ENCODE measurements at places on chromosomes 2 and 18. TPM values are rescaled to one million over a fixed set of nuclear protein-coding genes. Genes with fewer than 3 reads are reported as not detected.

The NPAS2 gene
- 8.9 TPM for polyA plus RNA-seq

The ANKRD30B gene
- not detected for polyA plus RNA-seq

DNA sequence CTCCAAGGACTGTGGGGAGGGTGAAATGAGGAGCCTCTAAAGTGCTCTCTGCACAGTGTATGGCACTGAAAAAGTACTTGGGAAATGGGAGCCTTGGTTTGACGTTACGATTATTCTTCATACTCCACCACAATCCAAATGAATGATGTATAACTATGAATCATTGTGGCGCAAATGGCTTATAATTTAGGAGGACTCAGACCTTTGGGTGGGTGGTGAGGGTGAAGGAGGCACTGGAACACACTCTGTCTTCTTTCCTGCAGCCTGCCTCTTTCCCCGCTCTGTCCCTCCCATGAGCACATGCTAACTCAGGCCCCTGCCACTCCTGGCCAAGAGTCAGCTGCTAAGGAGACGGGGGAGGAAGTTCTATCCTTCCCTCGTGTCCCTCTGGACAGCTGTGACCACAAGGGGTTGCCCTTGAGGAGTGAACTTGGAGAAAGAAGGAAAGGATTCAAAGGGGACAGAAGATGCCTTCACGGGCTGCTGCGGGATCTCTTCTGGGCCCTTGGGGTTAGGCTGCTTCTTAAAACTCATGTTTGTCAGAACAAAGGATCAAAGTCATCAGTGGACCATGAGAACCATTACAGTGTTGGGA lies 36.5 kb downstream of the POLR1A start:
- H3K27ac ChIP-seq, result no peak overlapping the region
- H3K4me3 ChIP-seq, result no peak overlapping the region
- peaks cover 43% of the 10 kb centered on the region for H3K4me1 ChIP-seq
- no peaks in the 10 kb centered on the region for H3K27me3 ChIP-seq
- peak; percentile 73 for DNase-seq

DNA sequence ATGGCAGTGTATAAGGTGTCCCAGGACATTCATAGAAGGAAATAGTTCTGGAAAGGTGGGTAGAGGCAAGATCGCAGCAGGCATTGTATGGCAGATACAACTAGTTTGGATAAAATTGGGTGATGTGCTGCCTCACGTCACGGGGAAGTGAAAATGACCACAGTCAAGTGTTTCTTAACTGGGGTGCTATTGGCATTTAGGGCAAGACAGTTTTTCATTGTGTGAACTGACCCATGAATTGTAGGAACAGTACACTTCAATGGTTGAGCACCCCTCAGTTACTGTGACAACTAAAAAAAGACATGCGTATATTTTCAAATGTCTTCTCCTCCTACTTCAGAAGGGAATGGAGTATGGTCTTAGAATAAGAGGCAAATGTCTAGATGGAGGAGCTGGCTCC lies 22.3 kb upstream of the CYRIA start:
- no peak overlapping the region for H3K27ac ChIP-seq
- no peaks in the 10 kb centered on the region for H3K27me3 ChIP-seq
- DNase-seq, result no peak
- no peak overlapping the region for H3K4me3 ChIP-seq
- no peaks in the 10 kb centered on the region for H3K36me3 ChIP-seq
- no peaks in the 10 kb centered on the region for H3K4me1 ChIP-seq

GRCh38 chr18:57816208-57816954 lies 13.3 kb upstream of the ATP8B1 start:
- H3K27ac ChIP-seq, result no peak overlapping the region
- no peak overlapping the region for H3K4me3 ChIP-seq
- no peak for DNase-seq
- H3K4me1 ChIP-seq, result peaks cover 4% of the 10 kb centered on the region

DNA sequence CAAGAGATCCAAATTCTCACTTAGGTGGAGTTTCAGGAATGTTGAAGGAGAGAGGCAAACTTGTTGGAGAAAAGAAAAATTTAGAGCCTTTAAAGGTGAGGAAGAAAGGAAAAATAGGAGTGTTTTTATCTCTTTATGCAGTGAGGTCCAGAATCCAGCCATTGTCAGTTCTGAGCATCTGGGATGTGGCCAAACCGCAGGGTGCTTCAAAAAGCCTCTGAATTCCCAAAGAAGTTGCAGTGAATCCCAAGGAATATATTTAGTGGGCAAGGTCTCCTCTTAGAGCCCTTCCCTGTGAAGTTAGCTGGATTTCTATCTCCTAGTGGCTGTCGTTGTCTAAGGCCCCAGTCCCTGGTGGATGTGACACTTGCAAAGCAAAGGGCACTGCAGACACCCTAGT lies 51.2 kb downstream of the MTCL1 start:
- H3K4me1 ChIP-seq, result peaks cover 3% of the 10 kb centered on the region
- no peak overlapping the region for H3K4me3 ChIP-seq
- H3K36me3 ChIP-seq, result no peaks in the 10 kb centered on the region

GRCh38 chr2:237530472-237531433 lies 35.6 kb upstream of the PRLH start:
- H3K4me3 ChIP-seq, result no peak overlapping the region
- no peak overlapping the region for H3K27ac ChIP-seq
- H3K36me3 ChIP-seq, result no peaks in the 10 kb centered on the region
- peaks cover 9% of the 10 kb centered on the region for H3K4me1 ChIP-seq

Data from muscle of leg (tissue), 16 donors.